ENCODE measurements at places on chromosomes 3 and 15. TPM values are rescaled to one million over a fixed set of nuclear protein-coding genes. Genes with fewer than 3 reads are reported as not detected.

CSPG5 gene
- not detected for polyA plus RNA-seq

SHC4 gene
- polyA plus RNA-seq: 1.5 TPM

CADM2 gene
- polyA plus RNA-seq: 0.42 TPM

SLC12A8 gene
- polyA plus RNA-seq: 0.22 TPM

SCN11A gene
- not detected for polyA plus RNA-seq

TRIM59 gene
- 0.27 TPM for polyA plus RNA-seq

MGLL gene
- 90.7 TPM for polyA plus RNA-seq

SERPINI1 gene
- polyA plus RNA-seq: 7.9 TPM

CCDC9B gene
- polyA plus RNA-seq: 38.0 TPM

KBTBD13 gene
- 0.78 TPM for polyA plus RNA-seq

RSRC1 gene
- 9.5 TPM for polyA plus RNA-seq

GABRR3 gene
- polyA plus RNA-seq: not detected

COLQ gene
- 2.1 TPM for polyA plus RNA-seq

GOLGA6L2 gene
- polyA plus RNA-seq: not detected

SPRED1 gene
- polyA plus RNA-seq: 5.6 TPM

GADL1 gene
- polyA plus RNA-seq: 0.03 TPM

MAP4 gene
- polyA plus RNA-seq: 206 TPM

TPRG1 gene
- polyA plus RNA-seq: 1.1 TPM

SLC27A2 gene
- 0.04 TPM for polyA plus RNA-seq

RBMS3 gene
- polyA plus RNA-seq: 5.3 TPM

CFAP100 gene
- not detected for polyA plus RNA-seq

MKRN3 gene
- 0.19 TPM for polyA plus RNA-seq

PYGO1 gene
- 1.1 TPM for polyA plus RNA-seq

NANOGP8 gene
- 0.34 TPM for polyA plus RNA-seq

FSTL1 gene
- polyA plus RNA-seq: 43.8 TPM

LIPC gene
- 0.10 TPM for polyA plus RNA-seq

Measured in heart left ventricle (tissue), 16 donors.